Activated B cell treated with CpG ODN at 0.5 μM for 24 hours (primary cell): ENCODE measurements at places on chromosomes 4 and X. TPM values are rescaled to one million over a fixed set of nuclear protein-coding genes. Genes with fewer than 3 reads are reported as not detected.

DNA sequence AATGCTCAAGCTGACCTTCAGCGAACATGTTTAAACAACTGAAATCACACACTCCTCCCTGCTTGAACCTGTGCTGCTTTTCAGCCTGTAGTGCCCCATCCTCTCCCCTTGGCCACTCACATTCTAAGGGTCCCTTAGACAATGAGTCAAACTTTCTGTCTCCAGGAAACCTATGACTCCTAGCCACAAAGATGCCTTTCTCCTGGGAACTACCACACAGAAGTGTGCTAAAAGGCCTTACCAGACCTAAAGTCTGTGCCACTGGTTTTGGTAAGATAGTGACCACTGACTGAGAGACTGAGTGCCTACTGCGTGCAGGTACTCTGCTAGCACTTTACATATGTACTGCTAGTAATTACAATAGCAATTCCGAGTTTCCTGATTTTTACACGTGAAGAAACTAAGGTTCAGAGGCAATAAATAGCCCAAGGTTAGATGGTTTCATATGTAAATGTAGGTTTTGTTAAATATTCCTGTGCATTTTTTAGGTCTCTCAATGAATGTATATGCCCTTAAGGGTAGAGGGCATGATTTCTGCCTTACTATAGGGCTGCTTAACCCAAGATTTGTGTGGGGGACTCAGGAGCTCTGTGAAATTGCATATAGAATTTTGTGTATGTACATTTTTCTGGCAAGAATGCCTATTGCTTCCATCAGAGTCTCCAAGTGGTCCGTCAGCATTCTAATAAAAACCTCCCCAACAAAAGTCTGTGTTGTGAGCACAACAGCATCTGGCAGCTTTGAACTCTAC lies 71.1 kb downstream of the NSG1 start:
- DNase-seq = no peak

DNA sequence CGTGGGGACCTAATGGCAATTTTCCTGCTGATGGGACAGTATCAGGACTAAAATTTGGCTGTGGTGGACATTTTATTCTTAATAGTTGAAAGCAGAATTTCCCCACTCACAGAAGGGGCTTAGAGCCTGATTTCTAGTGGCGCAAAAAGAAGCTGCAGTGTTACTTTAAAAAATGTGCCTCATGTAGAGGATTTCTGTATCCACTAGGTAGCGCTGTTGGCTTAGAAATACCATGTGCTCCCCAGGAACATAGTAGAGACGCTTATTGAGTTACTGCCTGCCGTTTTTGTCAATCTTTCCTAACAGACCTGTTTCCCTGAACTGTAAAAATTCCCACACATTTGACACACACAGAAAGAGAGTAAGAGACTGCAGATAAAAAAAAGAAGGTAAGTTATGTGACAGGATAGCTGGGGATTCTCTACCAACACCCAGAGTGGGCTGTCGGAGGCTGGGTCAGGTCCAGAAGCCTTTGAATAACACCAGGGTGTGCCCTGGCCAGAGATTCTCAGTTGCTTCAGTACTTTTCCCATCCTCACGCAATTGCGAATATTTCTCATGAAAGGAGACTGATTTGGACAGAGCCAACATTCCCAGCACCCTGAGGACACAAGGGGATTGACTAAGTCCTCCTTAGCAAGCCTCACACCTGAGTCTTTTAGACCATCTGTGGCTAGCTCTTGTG lies 88.4 kb downstream of the ZXDA start:
- no peak for DNase-seq

GRCh38 chrX:80335062-80335830 lies 85.0 kb upstream of the TENT5D start:
- no peak for DNase-seq

DNA sequence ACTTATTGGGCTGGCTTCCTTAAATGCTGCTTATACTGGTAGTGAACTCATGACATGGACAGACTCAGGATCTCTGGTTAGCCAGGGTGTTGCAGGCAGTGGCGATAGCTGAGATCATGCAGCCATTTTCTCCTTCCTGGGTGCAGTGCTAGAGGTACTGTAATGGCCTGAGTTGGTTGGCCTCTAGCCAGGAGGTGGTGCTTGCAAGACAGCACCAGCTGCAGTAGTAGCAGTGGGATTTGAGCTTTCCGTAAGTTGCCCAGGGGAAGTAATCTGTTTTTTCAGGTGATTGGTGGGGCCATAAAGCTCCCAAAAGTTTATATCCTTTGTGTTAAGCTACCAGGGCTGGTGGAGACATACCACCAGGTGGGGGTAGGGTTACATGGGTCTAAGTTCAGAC lies 45.1 kb upstream of the AADAT start:
- DNase-seq = no peak

GRCh38 chr4:152771741-152772533 lies 7.6 kb downstream of the TIGD4 start:
- no peak for DNase-seq

GRCh38 chrX:13261348-13261747 lies 58.5 kb downstream of the ATXN3L start:
- DNase-seq = no peak

DNA sequence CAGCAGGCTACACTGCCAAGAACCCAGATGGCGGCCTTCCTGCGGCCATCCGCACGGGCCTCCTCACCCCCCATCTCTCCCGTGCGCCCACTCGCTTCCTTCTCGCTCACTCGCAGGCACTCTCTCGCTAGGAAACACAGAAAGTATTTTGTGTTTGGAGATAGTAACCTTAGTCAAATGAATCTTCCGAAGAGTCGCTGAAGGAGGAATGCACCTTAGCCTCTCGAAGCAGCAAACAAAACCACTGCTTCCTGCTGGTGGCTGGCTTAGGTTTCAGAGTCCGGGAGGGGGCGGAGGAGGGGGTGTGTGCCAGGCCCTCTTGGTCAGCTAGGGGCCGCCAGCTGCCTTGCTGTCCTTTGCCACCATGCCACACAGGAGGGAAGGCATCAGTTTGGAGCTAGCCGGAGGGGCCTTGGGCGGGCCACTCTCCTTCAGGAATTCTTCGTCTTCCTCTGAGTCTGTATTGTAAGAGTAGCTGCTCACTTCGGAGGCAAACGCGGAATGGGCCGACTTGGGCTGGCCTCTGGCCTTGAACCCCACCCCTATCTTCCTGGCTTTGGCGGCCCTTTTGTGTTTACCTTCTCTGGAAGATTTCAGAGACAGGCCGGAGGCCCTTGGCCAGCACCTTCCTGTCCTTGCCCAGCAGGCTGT lies 73.2 kb upstream of the UCP1 start:
- no peak for DNase-seq

- no peak for DNase-seq
These were observed 86.0 kb upstream of the PGRMC2 start for GRCh38 chr4:128373628-128374027.

GRCh38 chrX:25175743-25176142 lies 160.0 kb upstream of the ARX start:
- no peak for DNase-seq

DNA sequence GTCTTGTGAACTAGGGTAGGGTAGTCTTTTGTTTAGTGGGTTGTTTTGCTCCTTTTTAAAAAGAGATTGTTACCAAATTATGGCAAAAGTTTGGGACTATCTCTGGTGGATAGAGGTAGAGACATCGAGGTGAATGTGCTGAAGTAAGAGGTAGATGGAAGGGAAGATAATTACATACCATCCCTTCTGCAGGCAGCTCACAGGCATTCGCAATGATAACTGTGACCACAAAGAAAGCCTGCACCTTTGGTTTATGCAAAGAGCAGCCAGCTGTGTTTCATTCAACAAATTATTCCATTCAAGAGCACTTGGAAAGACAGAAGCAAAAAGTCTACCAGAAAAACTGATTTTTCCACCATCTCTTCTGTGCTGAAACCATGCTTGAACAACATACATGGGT lies 155.6 kb downstream of the GATB start:
- no peak for DNase-seq

The XK gene
- total RNA-seq = 0.11 and 0.24 TPM in 2 replicates

The ARX gene
- total RNA-seq = not detected in 2 replicates

The GYG2 gene
- not detected in 2 replicates for total RNA-seq

The FUNDC2 gene
- 62.0 and 67.6 TPM in 2 replicates for total RNA-seq
